ENCODE measurements at places on chromosomes 7 and 10. TPM values are rescaled to one million over a fixed set of nuclear protein-coding genes. Genes with fewer than 3 reads are reported as not detected.

The KIAA1549 gene
- 7.5 TPM for total RNA-seq

- no peak for DNase-seq
Observed at GRCh38 chr7:108086962-108087361, 43.2 kb downstream of the LAMB4 start.

GRCh38 chr7:132176719-132177118, 399.6 kb downstream of the PLXNA4 start:
- no peak for DNase-seq

GRCh38 chr7:46139079-46139478, 218.0 kb upstream of the IGFBP3 start:
- DNase-seq: no peak

The TFPI2 gene
- 998 TPM for total RNA-seq

Measured in NCI-H460 (cell line).